ENCODE measurements at places on chromosomes 13 and 19. TPM values are rescaled to one million over a fixed set of nuclear protein-coding genes. Genes with fewer than 3 reads are reported as not detected.

The NLRP12 gene
- not detected for polyA plus RNA-seq

The ALOX5AP gene
- 0.66 TPM for polyA plus RNA-seq

The ADAMTS10 gene
- polyA plus RNA-seq, result not detected

The SLC10A2 gene
- 0.30 TPM for polyA plus RNA-seq

DNA sequence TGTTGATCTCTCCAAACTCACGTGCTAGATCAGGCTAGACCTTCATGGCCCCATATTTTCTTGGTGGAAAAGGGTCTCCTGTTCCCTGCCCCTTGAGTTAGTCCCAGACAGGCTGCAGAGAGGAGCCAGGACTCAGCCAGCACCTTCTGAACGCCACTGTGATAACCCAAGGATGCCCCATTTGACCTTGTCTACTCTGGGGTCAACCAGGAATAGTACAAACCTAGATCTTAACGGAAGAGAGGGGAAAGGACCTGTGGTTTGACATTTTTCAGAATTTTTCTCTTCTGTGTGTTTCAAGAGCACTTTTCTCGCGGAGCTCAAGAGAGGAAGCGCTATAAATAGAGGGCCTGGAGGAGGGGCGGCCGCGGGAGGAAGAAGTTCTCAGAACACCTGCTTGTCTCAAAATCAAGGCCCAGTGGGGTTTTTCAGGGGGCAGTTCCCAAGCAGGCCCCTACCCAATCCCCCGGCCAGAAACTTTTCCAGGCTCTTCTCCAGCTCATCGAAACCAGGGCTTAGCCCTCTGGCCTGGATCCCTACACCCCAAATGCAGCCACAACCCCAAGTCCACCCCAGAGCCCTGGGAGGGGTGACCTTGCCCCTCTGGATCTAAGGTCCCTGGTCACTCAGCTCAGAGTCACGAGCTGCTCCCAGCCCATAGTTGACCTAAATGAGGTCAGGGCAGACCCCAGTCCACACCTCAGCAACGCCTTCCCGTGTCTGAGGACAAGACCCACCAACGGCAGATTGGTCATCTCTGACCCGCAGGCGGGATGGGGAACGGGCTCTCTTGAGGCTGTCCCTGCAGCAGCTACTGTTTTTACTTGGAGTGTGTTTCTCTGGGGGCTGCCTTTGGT is 75.6 kb upstream of the TM9SF2 start:
- no peak for DNase-seq

- DNase-seq, result no peak
Observed at GRCh38 chr13:40981361-40981760, 37.8 kb downstream of the ELF1 start.

DNA sequence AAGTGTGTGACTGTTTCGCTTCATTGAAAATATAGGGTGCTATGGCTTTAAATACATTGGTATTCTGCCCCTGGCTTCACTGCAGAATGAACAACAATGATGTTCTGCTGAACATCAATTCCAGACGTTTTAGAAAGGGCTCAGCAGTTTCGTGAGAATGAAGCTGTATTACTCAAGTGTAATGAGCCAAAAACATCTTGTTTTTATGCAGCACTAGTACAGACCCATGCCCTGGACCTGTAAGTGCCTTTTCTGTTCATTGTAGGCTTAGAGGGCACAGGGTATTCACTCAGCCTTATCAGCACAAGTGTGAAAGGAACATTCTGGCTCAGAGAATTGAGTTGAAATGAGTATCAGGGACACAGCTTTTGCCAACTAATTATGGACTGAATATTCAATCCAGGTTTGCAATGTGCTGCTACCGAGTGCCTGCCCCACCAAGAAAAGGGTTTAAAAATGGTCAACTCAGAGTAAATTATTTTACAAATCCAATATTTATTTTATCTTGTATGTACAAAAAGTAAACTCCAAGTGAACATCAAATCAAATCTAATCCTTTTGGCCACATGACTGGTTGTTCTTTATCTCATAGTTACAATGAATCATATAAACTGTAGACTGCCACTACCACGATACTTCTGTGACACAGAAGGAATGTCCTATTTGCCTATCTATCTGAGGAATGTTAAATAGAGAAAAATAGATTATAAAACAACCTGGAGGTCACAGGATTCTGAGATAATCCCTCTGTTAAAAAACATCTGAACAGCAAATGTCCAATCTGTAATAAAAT is 362.8 kb downstream of the NALCN start:
- no peak for DNase-seq

Measured in foreskin keratinocyte (primary cell).